ENCODE measurements at places on chromosomes 5 and 9.
A peak's percentile ranks its signal among the peaks of the same experiment; 100 is the strongest.

GRCh38 chr5:141742866-141743851 lies 61.1 kb upstream of the ARAP3 start:
- peak; percentile 18 for DNase-seq

DNA sequence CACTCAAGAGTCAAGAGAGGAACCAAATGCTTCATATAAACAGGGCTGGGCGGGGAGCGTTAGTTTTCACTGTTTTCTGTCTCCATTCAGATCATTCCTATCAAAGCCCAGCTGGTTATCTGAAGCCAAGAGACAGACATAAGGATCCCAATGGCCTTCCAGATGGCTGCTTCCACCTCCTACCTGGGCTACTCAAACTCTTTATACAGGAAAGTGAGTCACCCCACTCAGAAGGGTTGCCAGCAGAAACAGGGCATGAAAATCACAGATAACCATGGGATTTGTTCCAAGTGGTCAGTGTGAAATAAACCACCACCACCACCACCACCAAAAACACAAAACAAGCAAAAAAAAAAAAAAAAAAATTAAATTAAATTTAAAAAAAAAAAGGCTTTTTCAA lies 5.5 kb downstream of the PRSS3 start:
- DNase-seq = no peak

DNA sequence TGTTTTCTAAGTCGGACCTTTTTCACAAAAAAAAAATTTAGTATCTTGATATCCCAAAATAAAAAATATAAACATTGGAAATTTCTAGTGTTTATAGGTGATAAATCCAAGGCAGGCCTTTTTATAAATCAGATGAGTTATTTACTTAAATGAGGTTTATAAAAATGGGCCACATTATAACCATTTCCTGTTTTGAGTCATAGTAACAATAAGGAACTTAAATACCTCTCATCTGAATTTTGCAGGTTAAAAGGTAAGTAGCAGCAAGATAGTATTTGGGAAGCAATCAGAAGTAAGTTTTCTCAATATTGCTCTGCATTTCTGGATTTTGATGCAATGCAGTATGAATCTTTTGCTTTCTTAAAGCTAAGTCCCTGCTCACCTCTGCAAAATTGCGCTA lies 3.9 kb downstream of the SPTAN1 start:
- DNase-seq = no peak

- DNase-seq = no peak
Measured at GRCh38 chr5:64210866-64211265, 45.2 kb downstream of the RNF180 start.

GRCh38 chr5:14948383-14948782 lies 76.8 kb upstream of the ANKH start:
- DNase-seq = no peak

DNA sequence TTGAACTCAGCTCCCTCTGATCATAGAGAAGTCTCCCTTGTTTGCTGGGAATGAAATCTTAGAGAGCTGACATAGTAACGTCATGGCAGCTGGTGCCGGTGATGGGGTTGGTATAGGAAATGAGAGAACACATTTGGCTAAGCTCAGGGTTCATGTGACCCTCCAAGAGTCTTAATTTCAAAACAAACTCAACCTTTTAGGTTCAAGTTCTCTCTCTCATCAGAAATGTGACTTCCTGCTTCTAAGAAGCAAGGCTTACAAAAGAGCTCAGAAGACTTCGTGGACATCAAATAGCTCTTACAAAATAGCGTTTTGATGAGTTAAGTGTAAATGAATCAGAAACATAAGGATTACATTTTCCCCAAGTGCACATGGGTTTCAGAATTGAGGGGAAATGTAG lies 97.3 kb downstream of the PAPPA start:
- no peak for DNase-seq

DNA sequence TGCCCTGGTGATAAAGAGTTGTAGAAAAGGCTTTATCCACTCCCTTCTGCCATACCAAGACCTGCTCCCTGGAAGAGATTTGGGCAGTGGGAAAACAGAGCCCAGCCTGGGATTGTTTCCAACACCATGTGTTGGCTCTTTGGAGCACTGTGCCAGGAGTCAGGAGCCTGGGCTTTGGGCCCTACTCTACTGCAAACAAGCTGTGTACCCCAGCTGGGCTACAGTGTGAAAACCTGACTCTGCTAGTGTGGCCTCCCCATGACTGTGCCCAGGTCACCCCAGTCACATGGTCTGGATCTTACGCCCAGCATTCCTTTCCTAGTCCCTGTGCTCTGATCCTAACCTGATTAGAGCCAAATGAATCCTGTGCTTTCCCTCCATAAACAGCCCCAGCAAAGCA lies 39.3 kb upstream of the SHB start:
- DNase-seq = peak; percentile 37

GRCh38 chr9:135087489-135087792 lies at the start of gene OLFM1:
Gene OLFM1, plus strand, starts transcription at chr9:135087668. Its CDS starts 322 bp downstream, at chr9:135087990.
- DNase-seq = peak; percentile 67

DNA sequence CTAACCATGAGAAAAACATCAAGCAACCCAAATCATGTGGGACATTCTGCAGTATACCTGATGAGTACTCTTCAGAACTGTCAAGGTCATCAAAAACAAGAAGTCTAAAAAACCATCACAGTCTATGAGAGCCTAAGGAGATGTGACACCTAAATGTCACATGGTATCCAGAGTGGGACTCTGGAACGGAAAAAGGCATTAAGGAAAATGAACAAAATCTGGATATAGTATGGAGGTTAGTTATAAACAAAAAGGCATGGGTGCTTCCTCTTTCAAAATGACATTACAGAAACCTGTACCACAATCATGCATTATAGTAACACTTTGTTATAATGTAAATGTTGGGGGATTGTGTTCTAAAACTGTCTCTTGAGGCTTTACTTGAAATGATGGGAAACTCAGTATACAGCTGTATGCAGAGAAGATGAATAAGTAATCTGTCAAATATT lies 47.4 kb downstream of the PRKACG start:
- DNase-seq = no peak

DNA sequence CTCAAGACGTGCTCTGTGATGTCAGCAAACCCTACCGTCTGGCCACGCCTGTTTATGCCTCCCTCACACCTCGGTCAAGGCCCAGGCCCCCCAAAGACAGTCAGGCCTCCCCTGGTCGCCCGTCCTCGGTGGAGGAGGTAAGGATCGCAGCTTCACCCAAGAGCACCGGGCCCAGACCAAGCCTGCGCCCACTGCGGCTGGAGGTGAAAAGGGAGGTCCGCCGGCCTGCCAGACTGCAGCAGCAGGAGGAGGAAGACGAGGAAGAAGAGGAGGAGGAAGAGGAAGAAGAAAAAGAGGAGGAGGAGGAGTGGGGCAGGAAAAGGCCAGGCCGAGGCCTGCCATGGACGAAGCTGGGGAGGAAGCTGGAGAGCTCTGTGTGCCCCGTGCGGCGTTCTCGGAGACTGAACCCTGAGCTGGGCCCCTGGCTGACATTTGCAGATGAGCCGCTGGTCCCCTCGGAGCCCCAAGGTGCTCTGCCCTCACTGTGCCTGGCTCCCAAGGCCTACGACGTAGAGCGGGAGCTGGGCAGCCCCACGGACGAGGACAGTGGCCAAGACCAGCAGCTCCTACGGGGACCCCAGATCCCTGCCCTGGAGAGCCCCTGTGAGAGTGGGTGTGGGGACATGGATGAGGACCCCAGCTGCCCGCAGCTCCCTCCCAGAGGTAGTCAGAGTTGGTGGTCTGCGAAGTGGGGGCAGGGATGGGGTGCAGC lies 103.2 kb downstream of the PPARGC1B start:
- DNase-seq = no peak

DNA sequence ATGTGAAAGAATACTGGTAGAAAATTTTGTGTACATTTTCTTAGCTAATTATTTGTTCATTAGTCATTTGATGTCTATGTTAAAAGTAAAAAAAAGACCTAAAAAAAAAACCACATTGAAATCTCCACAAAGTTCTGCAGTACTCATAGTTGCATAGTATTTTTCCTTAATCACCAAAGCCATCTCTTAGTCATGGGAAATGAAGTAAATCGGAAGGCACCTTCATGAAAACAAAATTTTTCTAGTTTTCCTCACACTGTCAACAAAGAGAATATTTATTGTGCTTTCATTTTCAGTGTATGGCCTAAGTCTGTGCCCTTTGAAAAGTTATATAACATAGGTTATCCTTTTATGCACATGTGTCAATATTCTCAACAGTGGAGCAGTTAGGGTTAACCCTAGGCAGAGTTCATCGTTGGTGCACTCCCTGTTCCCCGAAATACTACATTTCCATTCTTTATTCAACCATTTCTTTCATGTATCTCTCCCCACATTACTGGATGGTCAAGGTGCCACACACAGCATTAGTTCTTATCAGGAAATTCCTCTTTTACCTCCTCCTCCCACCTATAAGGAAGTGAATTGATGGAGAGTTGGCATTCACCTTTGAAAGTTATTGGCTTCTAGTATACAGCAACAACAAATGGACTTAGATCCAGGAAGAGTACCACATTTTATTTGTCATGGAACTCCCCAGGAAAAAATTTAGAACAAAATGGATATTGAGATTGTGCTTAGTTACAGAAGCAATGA lies 93.1 kb downstream of the NUDT12 start:
- peak; percentile 48 for DNase-seq

- DNase-seq = no peak
Measured at GRCh38 chr9:99167119-99167518, 54.6 kb downstream of the ALG2 start.

DNA sequence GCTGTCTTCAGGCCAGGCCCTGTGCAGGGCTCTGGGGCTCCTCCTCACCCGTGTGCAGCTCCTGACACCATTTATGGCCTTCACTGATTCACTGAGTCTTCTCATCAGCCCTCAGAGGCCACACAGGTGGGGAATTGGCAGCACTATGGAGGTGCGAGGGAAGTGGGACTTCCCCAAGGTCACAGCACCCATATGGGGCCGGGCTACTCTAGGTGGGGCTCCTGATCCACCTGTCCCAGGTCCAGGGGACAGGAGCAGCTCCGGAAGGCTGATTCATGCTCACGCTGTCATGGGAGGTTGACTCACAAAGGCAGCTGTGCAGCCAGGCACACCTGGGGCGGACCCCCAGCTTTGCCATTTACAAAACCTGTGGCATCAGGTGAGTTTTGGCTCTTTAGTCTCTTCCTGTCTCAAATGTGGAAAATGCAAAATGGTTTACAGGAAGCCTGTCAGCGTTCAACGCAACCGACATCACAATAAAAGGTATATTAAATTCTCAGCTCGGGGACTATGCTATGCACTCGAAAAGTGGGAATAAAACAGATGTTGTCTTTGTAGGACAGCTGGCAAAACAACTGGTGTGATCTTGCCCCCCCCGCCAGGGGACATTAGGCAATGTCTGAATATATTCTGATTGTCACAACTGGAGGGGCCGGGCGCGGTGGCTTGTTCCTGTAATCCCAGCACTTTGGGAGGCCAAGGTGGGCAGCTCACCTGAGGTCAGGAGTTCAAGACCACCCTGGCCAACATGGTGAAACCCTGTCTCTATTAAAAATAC lies 15.0 kb downstream of the NAIF1 start:
- peak; percentile 97 for DNase-seq

- no peak for DNase-seq
Measured at GRCh38 chr5:44847206-44847852, 38.6 kb downstream of the MRPS30 start.

GRCh38 chr9:69671879-69672595 lies at the start of gene APBA1:
Gene APBA1, minus strand, starts transcription at chr9:69672371.
- peak; percentile 76 for DNase-seq

- no peak for DNase-seq
Measured at GRCh38 chr5:177612215-177612673, 12.3 kb downstream of the B4GALT7 start.

DNA sequence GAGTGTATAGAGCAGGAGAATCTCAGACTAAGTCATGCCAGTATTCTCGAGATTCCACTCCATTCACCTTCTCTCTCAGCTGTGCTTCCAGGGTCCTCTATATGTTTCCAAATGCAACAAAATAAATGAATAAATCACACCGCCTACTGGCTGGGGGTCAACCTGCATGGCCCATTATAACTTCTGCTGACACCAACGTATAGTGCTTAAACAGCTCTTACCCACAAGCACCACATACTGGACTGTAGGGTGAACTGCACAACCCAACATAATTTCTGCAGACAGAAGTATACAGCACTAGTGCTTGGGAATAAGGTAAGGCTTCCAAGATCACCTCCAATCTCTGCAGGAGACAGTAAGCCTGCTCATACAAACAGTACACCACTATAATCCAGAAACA lies 33.1 kb upstream of the HTR4 start:
- no peak for DNase-seq

- no peak for DNase-seq
Measured at GRCh38 chr5:173781816-173782670, 106.1 kb upstream of the CPEB4 start.

DNA sequence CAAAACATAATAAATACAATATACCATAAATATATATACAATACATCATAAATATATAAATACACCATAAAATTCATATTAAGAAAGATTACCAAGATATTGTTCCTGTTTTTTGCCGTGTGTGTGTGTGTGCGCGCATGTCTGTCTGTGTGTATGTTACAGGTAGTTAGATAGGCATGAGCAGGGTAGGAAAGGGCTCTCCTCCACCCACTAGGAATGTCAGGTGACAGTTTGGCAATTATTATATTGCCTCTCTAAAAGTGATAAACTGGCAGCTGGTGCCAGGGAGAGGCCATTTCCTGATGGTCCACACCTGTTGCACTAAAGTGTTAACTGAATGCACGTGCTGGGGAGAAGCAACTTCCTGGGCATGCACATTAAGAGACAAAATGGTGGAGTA lies 232.8 kb downstream of the ADAMTS6 start:
- DNase-seq = no peak

DNA sequence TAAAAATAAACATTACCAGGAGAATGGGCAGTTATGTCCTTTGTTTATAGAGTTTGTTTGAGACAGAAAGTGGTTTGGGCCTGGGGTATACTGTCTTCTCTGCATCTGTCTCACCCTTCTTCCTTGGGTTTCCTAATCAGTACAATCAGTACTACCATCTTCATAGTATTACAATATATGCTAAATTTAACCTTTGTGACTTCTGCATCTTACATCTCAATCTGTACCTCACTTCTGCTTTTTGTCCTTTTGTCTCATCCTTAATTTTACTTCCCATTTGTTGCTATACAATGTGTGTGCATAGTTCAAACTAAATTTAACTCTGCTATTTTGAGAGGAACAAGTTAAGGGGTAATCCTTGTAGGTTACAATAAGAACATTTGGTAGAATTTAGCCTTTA lies 19.6 kb downstream of the FBXO38 start:
- no peak for DNase-seq

Data from large intestine (tissue), 12 donors.